Natural killer cell treated with Interleukin-12 subunit alpha and Interleukin-12 subunit beta and Interleukin-15 and Interleukin-18, amount 100 ng/mL, for 72 hours (primary cell): ENCODE measurements at places on chromosomes 12 and 14. TPM values are rescaled to one million over a fixed set of nuclear protein-coding genes. Genes with fewer than 3 reads are reported as not detected.
A peak's percentile ranks its signal among the peaks of the same experiment; 100 is the strongest.

- H3K4me3 ChIP-seq = no peak overlapping the region
- no peaks in the 10 kb centered on the region for H3K27me3 ChIP-seq
- H3K27ac ChIP-seq = peak overlapping the region; percentile 50
- DNase-seq = no peak
- peaks cover 18% of the 10 kb centered on the region for H3K36me3 ChIP-seq
Measured at GRCh38 chr14:22915886-22916521, 2.9 kb downstream of the RBM23 start.

DNA sequence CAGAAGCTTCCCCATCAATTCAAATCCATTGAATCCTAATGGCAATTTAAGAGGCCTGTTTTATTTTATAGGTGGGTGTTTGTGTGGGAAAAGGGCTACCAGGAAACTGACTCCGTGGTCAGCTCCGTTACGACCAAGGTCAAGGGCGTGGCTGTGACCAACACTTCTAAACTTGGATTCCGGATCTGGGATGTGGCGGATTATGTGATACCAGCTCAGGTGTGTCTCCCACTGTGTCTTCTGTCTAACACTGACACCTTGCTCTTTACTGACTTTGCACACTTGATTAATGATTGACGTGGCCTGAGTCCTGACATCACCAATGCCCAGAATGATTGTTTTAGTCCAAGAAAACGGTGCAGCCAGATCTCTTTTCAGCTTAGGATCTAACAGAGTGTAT, 7.1 kb downstream of the P2RX4 start:
- peaks cover 5% of the 10 kb centered on the region for H3K36me3 ChIP-seq
- peak overlapping the region; percentile 69 for H3K27ac ChIP-seq
- no peak for DNase-seq

- H3K4me3 ChIP-seq = no peak overlapping the region
- H3K27ac ChIP-seq = no peak overlapping the region
- no peaks in the 10 kb centered on the region for H3K4me1 ChIP-seq
- no peaks in the 10 kb centered on the region for H3K36me3 ChIP-seq
- no peaks in the 10 kb centered on the region for H3K27me3 ChIP-seq
Measured at GRCh38 chr12:132306885-132307191, 22.6 kb downstream of the GALNT9 start.

ALKBH1 gene
- total RNA-seq = 14.4 TPM

- no peak overlapping the region for H3K27ac ChIP-seq
- H3K4me1 ChIP-seq = no peaks in the 10 kb centered on the region
- no peak overlapping the region for H3K4me3 ChIP-seq
Measured at GRCh38 chr14:58717813-58718212, 80.1 kb downstream of the DACT1 start.

ACOT6 gene
- total RNA-seq = not detected

DNA sequence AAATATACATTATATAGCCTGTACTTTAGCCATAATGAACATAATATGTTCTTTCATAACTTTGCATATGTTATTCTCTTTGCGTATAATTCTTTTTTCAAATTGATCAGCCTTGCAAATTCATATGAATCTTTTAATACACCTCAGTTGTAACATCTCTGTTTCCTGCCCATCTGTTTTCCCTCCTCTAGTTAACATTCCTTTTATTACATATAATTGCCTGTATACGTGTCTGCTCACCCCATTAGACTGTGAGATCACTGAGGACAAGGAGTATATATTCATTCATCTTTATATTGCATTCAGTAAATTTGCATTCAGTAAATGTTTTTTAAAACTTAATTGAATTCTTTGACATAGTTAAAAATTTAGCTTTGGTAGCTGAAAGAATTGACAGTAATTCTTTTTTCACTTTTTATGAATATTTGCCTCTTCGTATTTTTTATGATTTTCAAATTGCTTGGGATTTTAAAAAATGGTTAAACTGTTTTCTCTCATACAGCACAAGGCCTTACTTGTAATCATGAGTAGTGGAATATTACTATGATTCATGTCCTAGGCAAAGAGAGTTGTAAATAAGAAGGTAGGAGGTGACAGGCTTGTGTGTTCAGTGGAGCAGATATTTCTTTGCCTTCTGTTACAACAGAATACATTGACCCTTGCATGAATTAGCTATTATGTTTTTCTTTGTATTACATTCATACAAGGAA, 32.8 kb upstream of the KLHL42 start:
- no peak overlapping the region for H3K27ac ChIP-seq
- H3K36me3 ChIP-seq = peaks cover 9% of the 10 kb centered on the region
- DNase-seq = no peak
- no peaks in the 10 kb centered on the region for H3K4me1 ChIP-seq
- H3K27me3 ChIP-seq = no peaks in the 10 kb centered on the region

- H3K27ac ChIP-seq = peak overlapping the region; percentile 89
- H3K4me3 ChIP-seq = peak overlapping the region; percentile 78
- no peaks in the 10 kb centered on the region for H3K27me3 ChIP-seq
- H3K4me1 ChIP-seq = peaks cover 61% of the 10 kb centered on the region
- H3K36me3 ChIP-seq = peaks cover 35% of the 10 kb centered on the region
Measured at GRCh38 chr12:9699898-9700605, 30.5 kb downstream of the CLEC2D start.

DNA sequence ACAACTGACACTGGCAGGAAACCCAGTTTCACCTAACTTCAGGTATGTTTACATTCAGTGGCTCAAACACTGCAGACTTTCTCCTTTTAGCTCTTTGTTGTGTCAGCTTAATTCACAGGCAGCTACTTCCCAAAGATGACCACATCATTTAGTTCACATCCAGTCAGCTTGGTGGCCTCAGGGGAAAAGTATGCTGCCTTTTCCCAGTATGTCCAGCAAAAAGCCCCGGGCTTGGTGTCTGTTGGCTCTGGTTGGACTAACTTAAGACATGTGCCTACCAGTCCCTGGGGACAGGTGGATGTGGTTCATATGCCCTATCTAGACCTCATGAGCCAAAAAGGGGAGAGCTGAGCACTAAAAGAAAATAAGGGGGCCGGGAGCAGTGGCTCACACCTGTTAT, 56.4 kb downstream of the GOLGA5 start:
- H3K4me1 ChIP-seq = peaks cover 20% of the 10 kb centered on the region
- H3K27ac ChIP-seq = no peak overlapping the region
- peaks cover 9% of the 10 kb centered on the region for H3K36me3 ChIP-seq
- DNase-seq = no peak
- H3K4me3 ChIP-seq = no peak overlapping the region
- H3K27me3 ChIP-seq = peaks cover 12% of the 10 kb centered on the region

AMDHD1 gene
- total RNA-seq = 2.1 TPM

CMA1 gene
- not detected for total RNA-seq

- H3K27ac ChIP-seq = peak overlapping the region; percentile 11
- peaks cover 37% of the 10 kb centered on the region for H3K4me1 ChIP-seq
Measured at GRCh38 chr12:110281549-110282299, 677 bp downstream of the ATP2A2 start.

- DNase-seq = no peak
- peaks cover 64% of the 10 kb centered on the region for H3K4me1 ChIP-seq
- peaks cover 9% of the 10 kb centered on the region for H3K36me3 ChIP-seq
- peak overlapping the region; percentile 84 for H3K4me3 ChIP-seq
- H3K27ac ChIP-seq = peak overlapping the region; percentile 61
- H3K27me3 ChIP-seq = no peaks in the 10 kb centered on the region
Measured at GRCh38 chr14:24310265-24310645, 315 bp downstream of the LTB4R2 start.

- no peak overlapping the region for H3K27ac ChIP-seq
- no peak for DNase-seq
- no peaks in the 10 kb centered on the region for H3K4me1 ChIP-seq
Measured at GRCh38 chr12:109518820-109519665, 41.6 kb downstream of the UBE3B start.

MARS1 gene
- 446 TPM for total RNA-seq
